NCI-H1436 treated with DMSO at 0.1 percent for 48 hours (cell line): ENCODE measurements at places on chromosomes 1 and 21.

GRCh38 chr1:61491497-61491896 is 233.4 kb downstream of the TM2D1 start:
- DNase-seq, result no peak

- DNase-seq, result no peak
Observed at GRCh38 chr1:7151978-7152377, 366.7 kb downstream of the CAMTA1 start.

- no peak for DNase-seq
Observed at GRCh38 chr1:212656730-212657129, 42.9 kb downstream of the BATF3 start.

DNA sequence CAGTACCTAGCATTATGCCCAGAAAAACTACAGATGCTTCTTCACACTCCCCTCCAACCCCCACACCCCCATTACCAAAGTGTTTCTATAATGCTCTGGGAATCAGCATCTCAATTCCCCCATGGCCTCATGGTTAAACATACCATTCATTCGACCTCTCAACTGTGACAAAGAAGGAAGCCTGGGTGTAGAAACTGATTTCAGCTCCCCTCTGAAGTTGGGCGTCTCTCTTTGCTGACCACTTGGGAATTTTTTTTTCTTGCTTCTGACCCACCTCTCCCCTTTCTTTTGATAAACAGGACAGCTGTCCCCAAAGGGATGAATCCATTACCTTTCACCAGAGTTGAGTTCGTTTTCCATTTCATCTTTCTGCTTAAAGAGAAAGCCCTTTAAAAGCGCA is 116.4 kb upstream of the HOOK1 start:
- DNase-seq, result no peak

DNA sequence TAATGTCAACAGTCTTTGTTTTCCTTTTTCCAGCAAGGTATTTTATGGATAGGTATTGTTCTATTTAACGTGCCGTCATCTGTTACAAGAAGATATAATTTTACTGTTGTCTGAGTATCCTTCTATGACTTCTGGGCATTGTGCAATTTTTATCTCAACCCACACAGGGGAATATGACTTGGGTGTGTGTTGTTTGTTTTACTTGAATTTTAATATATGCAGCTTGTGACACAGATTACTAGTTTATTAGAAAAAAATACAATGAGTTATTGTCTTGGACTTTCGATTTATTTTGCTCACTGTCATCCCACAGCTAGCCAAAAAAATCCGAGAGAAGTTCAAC is 111.9 kb downstream of the CACHD1 start:
- DNase-seq, result no peak

GRCh38 chr21:45289655-45290515 is 2.2 kb upstream of the POFUT2 start:
- no peak for DNase-seq

DNA sequence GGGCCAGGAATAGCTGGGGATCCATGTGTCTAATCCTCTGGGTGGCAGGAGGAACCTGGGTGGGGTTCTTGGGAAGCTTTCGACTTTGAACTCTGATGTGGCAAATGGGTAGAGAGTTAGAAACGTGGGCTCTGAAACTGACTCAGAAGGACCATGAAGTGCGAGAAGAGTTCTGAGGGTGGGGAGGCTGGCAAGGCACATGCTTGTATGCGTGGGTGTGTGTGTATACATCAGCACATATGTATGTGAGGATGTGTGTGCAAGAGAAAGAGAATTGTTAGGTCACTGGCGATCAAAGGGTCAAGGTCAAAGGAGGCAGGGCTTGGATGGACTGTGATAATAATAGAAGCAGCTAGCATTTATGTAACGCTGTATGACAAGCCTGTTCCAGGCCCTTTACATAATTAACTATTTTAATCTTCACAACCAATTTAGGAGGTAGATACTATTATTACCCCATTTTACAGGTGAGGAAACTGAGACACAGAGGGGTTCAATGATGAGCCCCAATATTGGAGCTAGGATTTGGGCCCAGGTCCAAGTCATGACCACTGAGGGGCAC is 84.5 kb upstream of the POU3F1 start:
- DNase-seq, result no peak

GRCh38 chr1:173206816-173207568 is at the start of gene TNFSF4:
Gene TNFSF4 (minus strand): TSS chr1:173207331. CDS start chr1:173207176, 155 bp downstream.
- no peak for DNase-seq

DNA sequence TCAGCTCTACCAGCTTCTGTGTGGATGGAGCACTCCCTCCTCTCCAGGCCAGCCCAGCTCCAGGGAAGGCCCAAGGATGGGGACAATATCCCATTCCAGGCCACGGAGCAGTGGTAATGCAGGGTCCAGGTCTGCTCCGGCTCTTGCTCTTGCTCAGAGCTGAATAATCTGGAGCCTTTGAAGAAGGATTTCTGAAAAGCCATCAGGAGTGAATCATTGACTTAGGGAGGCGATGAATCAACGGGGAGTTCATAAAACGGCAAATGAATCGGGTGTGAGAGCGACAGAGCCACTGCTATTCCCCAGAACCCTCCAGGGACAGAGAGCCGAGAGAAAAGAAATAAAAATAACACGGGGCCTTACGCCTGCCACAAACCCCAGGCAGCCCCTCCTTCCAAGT is 7.7 kb downstream of the POU3F1 start:
- no peak for DNase-seq

DNA sequence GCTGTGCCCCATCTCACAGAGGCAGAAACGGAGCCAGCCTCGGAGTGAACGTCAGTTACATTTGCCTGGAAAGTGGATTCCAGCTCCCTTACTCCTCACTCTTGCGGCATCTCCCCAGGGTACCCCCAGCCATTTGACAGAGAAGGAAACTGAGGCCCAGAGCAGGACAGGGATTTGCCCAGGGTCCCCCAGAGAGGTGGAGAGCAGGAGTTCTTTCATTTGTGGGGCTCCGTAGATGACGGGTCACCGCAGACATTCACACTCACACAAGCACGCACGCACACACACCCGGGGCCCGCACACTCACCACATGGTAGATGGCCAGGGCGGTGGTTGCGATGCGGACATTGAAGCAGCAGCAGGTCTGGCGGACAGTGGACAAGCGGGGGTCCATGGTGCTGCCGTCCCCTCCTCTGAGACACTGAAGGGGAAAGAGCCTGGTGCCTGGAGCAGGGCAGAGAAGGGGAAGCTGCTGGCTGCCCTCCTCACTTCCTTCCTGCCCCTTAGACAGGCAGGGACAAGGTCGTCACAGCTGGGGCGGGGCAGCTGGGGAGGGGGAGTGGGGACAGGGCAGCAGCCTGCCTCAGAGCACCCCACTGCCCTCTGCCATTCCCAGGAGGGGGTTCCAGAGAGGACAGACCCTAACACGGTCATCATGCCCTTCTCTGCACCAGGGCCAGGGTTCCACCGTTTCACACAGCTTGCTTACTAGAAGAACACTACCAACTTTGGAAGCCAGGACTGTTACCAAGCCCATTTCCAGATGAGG is at the start of gene LAPTM5:
TSS of gene LAPTM5 (minus strand) at position 423 of the 769 bp plus-strand sequence. CDS start at position 394, 29 bp downstream.
- DNase-seq, result no peak

DNA sequence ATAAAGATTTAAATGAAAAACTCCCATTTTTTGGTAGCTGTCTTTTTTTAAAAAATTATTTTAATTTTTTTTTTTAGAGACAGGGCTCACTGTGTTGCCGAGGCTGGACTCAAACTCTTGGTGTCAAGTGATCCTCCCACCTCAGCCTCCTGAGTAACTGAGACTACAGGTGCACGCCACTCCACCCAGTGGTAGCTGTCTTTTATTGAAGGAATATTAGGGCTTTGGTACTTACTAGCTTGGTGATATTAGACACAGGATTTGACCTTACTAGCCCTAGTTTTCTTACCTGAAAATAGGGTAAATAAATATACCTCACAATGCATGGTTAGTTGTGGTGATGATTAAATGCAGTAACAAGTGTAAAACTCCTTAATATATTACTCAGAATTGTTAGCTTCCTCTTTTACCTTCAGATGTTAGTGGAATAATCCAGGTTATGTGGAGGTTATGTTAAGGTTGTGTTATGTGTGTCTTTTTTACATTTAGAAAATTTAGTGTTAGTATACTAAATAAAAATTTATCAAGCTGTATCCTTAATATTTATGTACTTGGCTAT is 66.8 kb downstream of the PHACTR4 start:
- no peak for DNase-seq

DNA sequence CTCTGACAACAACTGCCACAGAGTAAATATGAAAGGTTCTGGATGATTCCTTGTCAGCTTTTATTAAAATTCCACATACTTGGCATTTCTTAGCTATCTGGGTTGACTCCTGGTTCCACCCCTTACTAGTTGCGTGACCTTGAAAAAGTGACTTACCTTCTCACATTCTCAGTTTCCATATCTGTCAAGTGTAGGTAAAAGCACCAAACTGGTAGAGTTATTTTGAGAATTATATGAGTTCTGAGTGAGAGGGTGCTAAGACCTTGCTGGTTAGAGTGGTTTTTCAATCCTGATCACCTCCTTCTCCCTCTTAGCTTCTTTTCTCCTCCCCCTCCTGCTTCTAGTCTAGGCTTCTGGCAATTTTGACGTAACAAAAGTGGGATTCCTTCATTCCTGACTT is 83.4 kb upstream of the ABCD3 start:
- no peak for DNase-seq
